RKO (cell line): ENCODE measurements at places on chromosomes 1 and 21.

- DNase-seq, result no peak
Measured at GRCh38 chr1:185193756-185194155, 36.8 kb downstream of the SWT1 start.

- DNase-seq, result no peak
Measured at GRCh38 chr1:224769452-224770335, 153.6 kb downstream of the CNIH3 start.

DNA sequence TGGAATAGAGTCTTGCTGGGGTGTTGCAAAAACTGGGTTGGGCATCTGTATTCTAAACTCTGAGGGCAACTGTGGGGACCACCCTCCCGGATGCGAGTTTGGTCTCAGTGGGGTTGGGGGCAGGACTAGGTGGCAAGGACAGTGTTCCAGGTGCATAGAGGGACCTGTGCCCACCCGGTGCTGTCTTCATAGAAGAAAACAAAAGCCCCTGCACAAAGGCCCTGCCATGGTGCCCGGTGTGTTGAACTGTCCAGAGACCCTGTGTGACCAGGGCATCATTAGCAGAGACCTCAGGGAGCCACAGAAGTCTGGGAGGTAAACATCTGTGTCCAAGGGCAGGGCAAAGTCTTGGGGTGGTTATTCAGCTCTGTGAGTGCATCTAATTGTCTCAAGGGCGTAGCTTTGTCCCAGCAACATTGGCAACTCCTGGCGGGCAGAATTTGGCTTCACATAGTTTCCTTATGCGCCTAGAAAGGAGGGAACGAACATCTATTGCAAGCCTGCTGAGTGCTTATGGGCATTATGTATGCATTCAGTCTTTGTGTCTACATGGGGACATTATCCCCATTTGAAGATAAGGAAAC, 72.2 kb upstream of the IFFO2 start:
- no peak for DNase-seq

DNA sequence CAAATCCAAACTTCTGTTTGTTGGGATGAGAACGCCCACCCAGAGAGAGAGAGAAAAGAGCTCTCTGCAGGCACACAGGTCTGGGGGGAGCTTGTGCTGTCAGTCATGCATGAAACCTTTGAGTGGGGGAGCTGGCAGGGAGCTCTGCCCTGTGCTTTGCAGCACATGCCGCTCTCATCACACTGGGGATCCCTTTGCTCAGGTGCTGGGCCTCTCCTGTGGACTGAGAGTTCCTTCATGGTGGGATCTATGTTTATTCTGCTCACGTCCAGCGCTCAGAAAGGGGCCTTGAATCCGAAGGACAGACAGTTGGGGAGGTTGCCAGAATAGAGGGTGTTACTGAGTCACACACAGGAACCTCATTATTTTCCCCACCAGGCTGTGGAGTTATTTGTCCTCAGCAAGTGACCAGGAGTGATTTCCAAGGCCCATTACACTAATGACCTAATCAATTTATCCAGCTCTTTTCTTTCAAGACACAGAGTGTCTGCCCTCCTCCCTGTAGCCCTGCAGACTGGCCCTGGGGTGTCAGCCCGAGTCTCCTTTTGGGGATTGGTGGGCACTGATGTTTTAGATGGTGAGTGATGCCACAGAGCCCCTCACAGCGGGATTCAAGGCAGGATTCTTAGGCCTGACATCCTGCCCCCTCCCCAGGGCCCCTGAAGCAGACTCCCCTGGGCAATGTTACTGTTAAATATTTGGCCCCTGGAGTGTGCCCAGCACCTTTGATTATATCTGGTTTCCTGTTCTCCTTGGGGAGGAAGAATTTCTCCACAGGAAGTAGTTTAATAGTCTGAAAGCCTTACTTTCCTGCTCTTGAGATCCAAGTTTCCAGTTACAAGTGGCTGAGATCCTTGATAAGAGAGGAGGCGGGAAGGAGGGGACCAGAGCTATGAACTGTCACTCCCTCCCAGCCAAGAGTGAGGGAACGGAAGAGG, 22.3 kb downstream of the MYBPH start:
- DNase-seq, result no peak

DNA sequence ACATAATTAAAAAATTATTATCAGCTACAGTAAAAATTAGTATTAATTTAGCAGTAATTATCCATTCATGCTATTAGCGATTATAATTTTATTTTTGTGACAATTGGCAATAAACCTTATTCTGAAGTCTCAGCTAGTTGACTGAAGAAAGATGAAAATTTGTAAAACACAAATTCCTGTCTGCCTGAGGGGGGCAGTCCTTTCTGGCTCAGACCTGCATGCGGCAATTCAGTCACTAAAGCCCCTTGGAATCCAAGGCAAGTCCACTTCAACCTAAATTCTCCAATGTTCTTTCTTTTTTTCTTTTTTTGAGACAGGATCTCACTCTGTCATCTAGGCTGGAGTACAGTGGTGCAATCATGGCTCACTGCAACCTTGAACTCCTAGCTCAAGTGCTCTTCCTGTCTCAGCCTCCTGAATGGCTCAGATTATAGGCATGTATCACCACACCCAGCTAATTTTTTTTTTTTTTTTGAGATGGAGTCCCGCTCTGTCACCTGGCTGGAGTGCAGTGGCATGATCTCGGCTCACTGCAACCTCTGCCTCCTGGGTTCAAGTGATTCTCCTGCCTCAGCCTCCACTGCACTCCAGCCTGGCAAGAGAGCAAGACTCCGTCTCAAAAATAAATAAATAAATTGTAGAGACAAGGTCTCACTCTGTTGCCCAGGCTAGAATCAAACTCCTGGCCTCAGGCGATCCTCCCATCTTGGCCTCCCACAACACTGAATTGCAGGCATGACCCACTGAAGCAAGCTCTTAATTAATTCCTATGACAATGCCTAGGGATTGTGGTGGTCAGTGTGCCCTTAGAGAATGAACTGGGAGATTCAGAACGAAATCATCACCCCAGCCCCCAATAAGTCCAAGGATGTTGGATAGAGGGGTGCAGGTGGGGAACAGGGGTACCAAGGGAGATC, 24.2 kb upstream of the ITPKB start:
- no peak for DNase-seq

GRCh38 chr1:41508290-41508689, 23.8 kb upstream of the EDN2 start:
- DNase-seq, result no peak

DNA sequence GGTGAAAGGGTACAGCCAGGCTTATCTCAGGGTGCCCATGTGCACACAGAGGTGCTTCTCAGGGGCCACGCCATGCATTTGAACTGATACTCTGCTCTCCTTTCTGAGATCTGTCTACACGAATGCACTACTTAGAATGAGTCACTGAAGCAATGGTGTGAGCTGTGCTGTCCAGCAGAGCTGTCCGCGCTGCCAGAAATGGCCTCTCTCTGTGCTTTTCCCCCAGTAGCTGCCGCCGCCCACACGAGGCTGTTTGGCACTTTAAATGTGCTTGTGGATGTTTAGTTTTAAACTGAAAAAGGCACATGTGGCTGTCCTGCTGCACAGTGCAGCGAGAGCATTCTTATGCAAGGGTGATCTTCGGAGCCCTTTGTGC, 87.1 kb upstream of the COL6A1 start:
- DNase-seq, result no peak

GRCh38 chr1:245378311-245378722, 223.5 kb downstream of the KIF26B start:
- DNase-seq, result no peak

GRCh38 chr1:41898191-41898713, 20.5 kb downstream of the HIVEP3 start:
- no peak for DNase-seq

- no peak for DNase-seq
Measured at GRCh38 chr1:51157395-51157794, 55.4 kb downstream of the C1orf185 start.

- DNase-seq, result no peak
Measured at GRCh38 chr1:218350035-218350525, 4.9 kb downstream of the TGFB2 start.

DNA sequence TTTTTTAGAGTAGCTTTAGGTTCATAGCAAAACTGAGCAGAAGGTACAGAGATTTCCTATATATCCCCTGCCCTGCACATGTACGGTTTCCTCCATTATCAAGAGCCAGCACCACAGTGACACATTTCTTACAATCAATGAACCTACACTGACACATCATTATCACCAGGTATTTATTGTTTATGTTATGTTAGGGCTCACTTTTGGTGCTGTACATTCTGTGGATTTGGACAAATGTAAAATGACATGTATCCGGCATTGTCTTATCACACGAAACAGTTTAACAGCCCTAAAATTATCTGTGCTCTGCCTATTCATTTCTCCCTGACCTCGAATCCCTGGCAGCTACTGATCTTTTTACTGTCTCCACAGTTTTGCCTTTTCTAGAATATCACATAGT, 93.7 kb upstream of the DPH5 start:
- DNase-seq, result no peak

DNA sequence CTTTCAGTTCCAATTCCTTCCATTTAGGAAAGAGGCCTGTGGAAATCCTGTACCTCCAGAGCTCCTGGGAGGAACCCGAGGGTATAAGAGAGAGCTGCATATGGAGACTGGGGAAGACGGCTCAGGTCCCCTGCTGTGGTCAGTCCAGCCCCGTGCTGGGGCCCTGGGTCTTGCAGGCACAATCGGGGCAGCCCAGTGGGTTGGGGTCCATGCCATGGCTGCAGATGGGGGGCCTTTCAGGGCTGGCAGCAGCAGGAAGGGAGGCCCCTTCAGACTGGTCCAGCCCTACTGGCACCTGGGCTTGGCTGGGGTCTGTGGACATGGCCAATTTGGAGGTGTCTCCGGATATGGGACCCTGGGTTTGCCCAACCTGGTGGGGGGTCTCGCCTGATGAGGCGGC, 18.2 kb downstream of the HTR6 start:
- no peak for DNase-seq

DNA sequence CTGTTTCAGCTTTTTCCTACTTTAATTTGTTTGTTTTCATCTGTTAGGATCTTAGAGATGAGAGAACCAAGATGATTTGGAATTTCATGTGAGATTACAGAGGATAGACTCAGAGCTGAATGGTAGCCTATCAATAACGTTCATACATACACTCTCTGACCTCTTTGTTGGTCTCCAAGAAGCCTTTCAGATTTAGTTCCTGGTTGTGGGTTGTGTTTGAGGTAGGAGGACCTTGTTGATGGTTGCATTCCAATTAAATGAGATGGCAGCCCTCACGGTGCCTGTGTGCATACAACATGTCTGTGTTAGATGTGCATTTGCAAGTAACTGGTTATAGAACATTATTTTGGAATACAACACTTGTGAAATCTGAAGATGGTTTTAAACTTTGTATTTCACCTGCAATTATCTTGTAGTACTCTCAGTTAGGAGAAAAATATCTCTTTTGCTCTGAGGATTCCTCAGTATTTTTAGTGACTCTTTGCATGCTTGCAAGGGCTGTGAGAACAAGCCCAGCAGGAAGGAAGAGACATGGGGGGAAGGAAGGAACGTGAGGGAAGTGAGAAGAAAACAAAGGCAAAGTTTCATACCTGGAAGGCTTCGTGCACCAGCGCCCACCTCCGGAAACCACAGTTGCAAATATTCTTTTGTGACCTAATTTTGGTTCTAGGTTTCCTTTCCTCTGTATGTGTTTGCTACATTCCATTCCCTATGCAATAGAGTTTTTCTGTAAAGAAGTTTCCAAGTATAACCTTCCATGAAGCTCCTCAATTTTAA, 291.8 kb downstream of the DISC1 start:
- no peak for DNase-seq

- no peak for DNase-seq
Measured at GRCh38 chr1:219050086-219050821, 123.4 kb upstream of the LYPLAL1 start.

DNA sequence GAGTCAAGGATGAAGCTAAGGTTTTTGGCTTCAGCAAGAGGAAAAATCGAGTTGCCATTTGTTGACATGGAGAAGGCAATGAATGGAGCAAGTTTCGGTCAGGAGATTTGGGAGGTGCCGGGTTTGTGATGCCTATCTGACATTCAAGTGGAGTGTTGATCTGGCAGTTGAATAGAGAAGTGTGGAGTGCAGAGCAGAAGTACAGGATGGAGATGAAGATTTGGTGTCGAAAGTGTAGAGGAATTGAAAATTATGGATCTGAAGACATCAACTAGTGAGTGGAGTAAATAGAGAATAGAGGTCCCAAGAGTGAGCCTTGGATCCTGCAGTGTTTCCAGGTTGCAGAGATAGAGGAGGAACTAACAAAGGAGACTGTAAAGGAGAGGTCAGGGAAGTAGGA, 25.9 kb downstream of the CITED4 start:
- no peak for DNase-seq
